AG04450 (cell line): ENCODE measurements at places on chromosomes 5 and 9.

DNA sequence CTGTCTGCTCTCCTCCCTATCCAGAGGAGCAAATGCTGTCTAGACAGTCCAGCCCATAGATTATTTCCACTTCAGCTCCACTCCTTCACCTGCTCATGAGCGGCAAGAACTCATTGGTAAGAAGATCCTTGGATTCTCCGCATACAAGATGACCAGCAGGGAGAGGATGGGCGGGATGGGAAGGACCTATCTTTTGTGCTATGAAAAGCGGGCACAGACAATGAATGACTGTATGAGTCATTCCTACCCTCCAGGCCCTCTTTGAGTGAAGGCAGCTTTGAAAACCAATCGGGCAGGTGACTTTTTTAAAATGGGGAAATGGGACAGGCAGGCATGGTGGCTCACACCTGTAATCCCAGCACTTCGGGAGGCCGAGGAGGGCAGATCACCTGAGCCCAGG lies 49.4 kb downstream of the SMIM23 start:
- DNase-seq: no peak

- DNase-seq: no peak
Observed at GRCh38 chr5:114325541-114325940, 36.3 kb upstream of the KCNN2 start.

DNA sequence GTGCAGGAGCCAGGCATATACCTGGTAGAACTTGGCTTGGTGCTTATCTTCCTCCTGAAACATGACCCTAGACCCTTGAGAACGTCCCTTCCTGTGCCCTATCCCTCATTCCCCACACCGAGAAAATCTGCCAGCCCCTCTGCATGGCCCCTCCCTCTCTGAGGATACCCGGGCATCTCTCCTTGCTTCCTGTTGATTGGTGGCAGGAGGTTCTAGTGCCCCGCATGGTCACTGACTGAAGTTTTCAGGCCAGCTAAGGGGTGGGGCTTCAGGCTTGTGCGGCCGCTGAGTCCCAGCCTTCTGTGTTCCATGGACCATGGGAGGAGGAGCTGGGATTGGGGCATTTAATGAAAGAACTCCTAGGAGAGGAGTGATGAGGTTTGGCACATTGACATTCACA lies 22.8 kb downstream of the IGIP start:
- no peak for DNase-seq

- DNase-seq: no peak
Observed at GRCh38 chr5:87359106-87359505, 53.6 kb downstream of the CCNH start.

DNA sequence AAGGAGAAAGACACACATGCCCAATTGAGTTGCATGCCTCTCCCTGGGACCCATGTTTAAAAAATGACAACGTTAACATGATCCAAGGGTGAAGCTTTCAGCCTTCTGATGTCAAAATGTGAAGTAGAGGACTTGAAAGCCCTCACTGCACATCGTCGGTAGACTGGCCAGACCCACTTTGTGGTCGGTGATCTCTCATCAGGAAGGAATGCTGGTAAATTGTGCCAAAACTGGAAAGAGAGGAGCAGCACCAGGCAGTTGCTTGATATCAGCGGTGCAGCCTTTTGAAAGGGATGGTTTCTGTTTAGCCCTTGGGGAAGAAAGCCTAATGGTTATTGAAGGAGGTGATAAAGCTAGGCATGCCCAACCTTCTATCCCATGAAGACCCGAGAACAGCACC lies 125.3 kb upstream of the MARCHF11 start:
- no peak for DNase-seq

DNA sequence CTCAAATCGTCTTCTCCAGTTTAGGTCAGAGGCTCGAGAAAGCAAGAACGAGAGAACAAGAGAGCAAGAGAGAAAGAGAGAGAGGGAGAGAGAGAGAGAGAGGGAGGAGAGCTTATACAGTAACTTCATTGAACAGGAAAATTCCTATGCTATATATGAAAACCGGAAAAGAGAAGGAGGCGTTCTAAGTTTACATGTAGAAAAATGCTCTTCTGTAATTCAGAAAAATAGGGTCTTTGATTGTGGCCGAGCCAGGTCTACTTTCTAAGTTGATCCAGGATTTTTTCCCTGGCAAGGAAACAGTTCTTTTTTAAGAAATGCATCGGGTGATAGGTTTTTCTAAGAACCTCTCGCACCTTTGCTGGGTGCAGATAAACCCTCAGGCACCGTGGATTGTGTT lies 29.5 kb downstream of the COL15A1 start:
- DNase-seq: no peak

DNA sequence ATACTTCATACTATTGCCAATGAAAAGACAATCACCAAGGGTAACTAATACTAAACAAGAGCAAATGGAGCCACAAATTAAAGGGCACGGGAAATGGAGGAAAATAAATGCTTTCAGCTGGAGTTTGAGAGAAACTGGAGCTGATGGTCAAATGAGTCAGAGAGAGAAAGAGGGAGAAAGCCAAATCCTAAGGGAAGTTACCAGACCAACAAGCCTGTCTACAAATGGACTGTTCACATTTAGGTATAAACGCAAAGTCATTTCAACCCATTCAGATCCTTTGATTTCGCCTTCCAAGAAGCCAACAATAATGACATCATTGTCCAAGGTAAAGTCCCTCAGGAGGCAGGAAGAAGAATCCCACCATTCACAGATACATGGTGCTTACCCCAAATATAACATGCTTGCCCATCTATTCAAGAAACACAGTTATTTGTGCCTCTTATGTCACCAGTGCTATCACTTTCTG lies 351.8 kb downstream of the RAB3C start:
- no peak for DNase-seq

DNA sequence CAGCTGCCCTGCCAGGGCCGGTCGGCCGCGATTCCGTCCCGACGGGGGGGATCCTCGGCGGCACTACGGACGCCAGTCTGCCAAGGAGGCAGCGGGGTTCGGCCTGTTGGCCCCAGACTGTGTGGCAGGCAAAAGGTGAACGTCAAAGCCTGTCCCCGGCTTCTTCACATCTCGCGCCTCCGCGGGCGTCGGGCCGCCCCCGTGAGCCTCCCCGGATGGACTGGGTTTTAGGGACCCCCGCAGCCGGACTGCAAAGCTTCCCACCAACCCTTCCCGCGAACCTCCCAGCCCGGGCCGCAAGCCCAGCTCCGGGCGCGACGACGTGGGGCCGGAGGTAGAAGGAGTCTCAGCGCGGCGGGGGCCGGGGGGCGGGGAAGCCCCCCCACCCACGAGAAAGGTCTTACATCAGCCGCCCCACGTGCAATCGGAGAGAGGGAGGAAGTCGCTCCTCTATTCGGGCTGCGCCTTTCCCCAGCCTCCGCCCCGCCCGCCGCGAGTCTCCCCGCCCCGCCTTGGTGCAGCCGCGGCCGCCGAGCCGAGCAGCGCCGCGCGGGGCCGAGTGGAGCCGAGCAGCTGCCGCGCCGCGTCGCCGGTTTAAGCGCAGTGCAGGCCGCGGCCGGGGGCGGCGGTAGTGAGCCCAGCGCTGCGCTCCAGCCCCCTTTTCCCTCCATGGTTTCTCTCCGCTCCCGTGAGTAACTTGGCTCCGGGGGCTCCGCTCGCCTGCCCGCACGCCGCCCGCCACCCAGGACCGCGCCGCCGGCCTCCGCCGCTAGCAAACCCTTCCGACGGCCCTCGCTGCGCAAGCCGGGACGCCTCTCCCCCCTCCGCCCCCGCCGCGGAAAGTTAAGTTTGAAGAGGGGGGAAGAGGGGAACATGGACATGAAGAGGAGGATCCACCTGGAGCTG lies at the start of gene ANP32B:
TSS of gene ANP32B (plus strand) at position 659 of the 906 bp plus-strand sequence. CDS start at position 874, 215 bp downstream.
- DNase-seq: peak; percentile 67

DNA sequence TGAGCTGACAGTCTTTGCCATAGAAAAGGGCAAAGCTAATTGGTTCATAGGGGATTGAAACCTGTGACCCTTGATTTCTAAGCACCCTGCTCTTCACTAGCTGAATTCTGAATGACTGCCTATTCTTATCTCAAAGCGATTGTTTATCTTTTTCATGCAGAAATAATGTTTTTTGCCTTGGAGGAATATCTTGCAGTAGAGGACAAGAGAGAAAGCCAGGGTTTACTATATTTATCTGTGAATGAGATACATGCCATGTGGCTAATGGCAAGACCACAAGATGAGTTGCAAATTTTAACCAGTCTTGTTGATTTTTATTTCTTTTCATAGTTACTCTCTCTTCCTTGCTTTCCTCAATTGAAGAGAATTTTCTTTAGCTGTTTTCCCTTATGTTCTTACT lies 185.0 kb downstream of the CNTLN start:
- no peak for DNase-seq

GRCh38 chr9:110033869-110034268 lies 174.1 kb downstream of the C9orf152 start:
- DNase-seq: no peak

- DNase-seq: no peak
Observed at GRCh38 chr9:526904-527591, 312.4 kb downstream of the DOCK8 start.

DNA sequence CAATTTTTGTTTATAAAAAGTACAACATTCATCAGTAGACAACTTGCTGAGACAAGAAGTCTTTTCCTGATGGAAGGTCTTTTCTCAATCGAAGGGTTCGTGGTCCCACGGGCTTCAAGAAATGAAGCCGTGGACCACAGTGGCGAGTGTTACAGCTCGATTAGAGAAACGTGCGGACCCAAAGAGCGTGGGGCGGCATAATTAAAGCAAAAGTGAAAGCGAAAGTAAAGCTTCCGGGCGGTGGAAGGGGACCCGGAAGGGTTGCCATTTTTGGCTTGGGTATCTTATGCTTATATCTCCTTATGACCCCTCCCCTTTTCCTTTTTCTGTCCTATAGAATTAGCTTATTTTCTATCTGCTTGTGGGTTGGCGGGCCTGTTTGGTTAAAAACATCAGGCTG lies 2309.4 kb upstream of the ACO1 start:
- no peak for DNase-seq

- no peak for DNase-seq
Observed at GRCh38 chr5:77229887-77230286, 19.4 kb downstream of the PDE8B start.

DNA sequence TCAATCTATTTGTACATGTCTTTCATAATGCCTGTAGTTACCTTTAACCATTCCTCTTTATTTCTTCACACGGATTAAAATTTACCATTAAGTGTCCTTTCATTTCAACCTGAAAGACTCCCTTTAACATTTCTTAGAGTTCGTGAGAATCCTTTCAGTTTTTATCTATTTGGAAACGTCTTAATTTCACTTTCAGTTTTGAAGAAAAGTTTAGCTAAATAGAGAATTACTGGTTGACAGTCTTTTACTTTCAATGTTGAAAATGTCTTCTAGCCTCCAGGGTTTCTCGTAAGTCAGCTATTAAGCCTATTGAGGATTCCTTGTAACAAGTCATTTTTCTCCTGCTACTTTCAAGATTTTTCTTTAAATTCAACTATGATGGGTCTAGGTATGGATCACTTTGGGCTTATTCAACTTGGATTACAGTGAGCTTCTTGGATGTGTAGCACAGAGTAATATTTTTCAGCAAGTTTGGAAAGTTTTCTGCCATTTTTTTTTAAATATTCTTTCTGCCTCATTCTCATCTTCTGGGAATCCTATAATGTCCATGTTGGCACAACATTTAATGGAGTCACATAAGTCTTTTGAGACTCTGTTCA lies 48.5 kb downstream of the RFX3 start:
- no peak for DNase-seq

- no peak for DNase-seq
Observed at GRCh38 chr5:127280491-127281220, 9.9 kb upstream of the MEGF10 start.

- DNase-seq: peak; percentile 20
Observed at GRCh38 chr9:116391306-116391900, 237.8 kb downstream of the PAPPA start.

- peak; percentile 3 for DNase-seq
Observed at GRCh38 chr5:139985733-139986132, 57.4 kb downstream of the NRG2 start.

GRCh38 chr5:73365301-73365853 lies 83.2 kb downstream of the FOXD1 start:
- peak; percentile 83 for DNase-seq

DNA sequence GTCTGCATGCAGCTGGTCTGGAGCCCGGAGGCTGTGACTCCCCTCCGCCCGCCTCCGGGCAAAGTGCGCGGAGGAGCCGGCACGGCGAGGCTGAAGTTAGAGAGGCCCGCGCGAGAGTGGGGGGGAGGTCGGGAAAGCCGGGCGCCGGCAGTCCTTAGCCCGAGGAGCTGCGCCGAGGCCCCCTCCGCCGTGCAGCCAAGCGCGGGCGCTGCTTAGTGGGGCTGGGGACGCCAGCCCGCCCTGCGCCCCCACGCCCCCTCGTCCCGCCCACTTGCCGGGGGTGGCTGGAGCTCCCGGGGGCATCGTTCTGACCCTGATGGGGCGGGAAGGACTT lies 403 bp downstream of the NINJ1 start:
- peak; percentile 66 for DNase-seq

- no peak for DNase-seq
Observed at GRCh38 chr5:133938039-133938821, 30.2 kb downstream of the C5orf15 start.

DNA sequence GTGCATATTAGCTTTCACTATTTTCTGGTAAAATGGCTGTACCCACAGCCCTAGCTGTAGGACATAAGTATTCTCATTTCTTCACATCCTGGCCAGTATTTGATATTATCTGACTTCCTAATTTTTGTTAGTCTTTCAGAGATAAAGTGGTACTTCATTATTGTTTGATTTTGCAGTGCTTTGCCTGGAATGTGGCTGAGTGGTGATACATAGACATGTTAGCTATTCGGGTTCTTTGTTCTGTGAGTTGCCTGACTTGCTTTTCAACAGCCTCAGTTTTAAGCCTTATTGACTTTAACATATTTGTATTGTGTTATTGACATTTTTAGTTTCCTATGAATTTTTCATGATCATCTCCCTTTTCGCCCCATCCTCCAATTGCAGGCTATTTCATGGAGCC lies 161.1 kb downstream of the GABBR2 start:
- no peak for DNase-seq

DNA sequence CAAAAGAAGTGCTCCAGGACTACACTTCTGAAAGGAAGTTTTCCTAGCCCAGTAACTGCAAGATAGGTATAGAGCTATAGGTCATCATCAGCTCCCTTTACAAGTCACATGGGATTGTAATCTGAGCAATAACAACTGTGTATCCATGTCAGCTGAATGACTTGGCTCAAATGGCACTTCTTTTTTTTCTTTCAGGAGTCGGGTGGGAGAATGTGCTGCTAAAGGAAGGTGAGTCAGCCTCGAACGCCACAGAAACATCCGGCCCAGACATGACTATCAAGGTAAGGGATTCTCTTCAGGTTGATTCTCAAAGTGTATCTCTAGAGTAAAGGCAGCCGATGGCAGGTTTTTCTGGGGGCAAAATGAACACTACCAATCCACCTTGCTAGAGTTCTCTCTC lies 192.2 kb downstream of the C9orf152 start:
- peak; percentile 38 for DNase-seq

GRCh38 chr5:172776235-172776594 lies 5.2 kb upstream of the DUSP1 start:
- DNase-seq: no peak

- DNase-seq: no peak
Observed at GRCh38 chr5:4306057-4306456, 710.4 kb downstream of the IRX1 start.

- DNase-seq: no peak
Observed at GRCh38 chr5:168734119-168734518, 155.0 kb upstream of the PANK3 start.
